EL (cell line): ENCODE measurements at places on chromosomes 16 and 17.
A peak's percentile ranks its signal among the peaks of the same experiment; 100 is the strongest.

DNA sequence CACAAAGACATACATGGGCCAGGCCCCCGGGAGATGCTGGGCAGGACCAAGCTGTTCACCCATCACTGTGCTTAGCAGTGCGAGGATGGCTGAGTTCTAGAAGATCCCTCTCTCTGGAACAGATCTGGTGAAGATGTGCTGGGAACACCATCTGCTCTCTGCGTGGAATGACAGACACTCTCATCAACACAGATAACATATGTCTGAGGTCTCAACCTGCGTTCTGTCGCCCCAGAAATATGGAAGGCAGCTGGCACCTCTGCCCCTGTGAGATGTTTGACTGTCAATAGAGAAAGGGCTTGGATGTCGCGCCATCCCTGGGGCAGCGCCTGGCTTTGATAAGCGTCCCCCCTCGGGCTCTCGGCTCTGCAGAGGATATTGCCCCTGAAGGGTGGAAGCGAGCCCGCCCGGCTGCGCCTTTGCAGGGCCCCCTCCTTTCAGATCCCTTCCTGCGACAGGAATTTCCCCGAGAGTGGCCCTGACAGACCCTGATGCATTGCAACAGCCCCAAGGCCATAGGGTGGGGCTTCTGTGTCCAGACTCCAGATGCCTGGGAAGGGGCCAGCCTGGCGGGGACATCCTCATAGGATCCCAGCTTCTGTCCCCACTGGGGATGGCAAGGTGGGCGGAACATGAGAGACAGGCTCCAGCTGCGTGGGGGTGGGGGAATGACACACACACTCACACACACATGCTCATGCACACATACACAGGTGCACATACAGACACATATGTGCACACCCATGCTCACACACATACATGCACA is 86.9 kb upstream of the ZNF469 start:
- no peak for DNase-seq

GRCh38 chr16:59021751-59022150 is 287.6 kb upstream of the GOT2 start:
- DNase-seq: peak; percentile 70

DNA sequence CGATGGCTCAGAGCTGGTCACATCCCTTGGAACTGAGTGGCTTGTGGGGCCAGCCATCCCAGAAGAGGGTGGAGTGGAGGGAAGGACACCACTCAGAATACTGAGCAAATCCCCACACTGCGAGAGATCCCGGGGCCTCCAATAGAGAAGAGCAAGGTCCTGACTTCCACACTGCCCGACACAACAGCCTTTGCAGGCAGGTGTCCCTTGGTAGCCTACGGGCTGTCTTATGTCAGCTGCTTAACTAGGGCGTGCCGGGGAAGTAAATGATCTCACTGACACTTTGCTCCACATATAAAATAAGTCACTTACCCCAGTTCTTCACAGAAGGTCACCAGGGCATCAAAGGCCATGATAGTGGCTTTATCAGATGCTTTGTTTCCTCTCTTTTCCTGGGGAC is 16.1 kb downstream of the RECQL5 start:
- no peak for DNase-seq

DNA sequence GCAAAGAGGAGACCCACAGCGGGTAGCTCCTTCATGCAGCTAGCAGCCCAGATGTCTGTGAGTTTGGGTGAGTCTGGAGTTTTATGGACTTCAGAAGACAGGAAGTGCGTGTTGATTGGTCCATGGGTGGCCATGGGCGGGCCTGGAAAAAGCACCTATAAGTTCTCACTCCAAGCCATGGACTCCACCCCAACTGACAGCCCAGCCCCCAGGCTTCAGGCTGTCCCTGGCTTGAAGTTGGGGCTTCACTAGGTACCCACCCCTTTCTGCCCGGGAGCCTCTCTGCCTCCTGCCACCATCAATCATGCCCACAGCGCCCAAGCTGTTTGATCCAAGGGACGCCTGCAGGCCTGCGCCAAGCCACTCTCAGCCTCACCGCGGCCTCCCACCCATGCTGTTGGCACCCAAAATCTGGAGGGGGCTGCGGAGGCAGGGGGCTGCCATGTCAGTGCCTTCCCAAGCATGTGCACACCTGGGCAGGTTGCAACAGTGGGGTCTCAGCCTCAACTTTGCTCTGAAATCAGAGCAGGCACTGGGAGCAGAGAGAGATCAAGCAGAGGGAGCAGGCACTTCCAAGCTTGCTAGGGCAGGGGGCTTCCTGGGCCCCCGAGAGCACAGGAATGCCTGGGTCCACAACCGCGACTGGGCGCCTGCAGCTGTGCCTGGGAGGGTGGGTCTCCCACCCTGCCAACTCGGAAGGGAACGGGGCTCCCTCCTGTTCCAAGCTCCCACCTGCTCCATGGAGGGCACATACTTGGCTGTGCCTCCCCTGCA is 1503.7 kb downstream of the CDH11 start:
- no peak for DNase-seq

DNA sequence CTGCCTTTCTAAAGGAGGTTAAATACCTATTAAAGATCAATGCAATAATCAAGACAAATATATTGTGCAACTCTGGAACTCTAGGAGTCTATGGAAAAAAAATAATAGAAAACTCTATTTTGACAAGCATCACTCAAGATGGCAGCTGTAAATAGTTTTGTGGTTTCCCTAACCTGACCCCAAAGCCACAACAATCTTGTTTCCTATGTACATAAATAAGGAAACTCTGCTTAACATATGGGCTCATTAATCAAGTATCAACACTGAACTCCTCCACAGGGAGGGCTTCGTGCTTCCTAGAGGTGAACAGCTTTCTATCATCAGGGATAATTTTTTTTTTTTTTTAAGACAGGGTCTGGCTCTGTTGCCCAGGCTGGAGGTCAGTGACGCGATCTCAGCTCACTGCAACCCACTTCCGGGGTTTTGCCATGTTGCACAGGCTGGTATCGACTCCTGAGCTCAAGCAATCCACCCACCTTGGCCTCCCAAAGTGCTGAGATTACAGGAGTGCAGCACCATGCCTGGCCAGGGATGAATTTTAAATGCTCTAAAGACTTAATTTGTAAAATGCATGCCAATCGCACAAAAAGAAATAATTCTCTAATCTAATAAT is 42.5 kb downstream of the ARHGAP17 start:
- no peak for DNase-seq

DNA sequence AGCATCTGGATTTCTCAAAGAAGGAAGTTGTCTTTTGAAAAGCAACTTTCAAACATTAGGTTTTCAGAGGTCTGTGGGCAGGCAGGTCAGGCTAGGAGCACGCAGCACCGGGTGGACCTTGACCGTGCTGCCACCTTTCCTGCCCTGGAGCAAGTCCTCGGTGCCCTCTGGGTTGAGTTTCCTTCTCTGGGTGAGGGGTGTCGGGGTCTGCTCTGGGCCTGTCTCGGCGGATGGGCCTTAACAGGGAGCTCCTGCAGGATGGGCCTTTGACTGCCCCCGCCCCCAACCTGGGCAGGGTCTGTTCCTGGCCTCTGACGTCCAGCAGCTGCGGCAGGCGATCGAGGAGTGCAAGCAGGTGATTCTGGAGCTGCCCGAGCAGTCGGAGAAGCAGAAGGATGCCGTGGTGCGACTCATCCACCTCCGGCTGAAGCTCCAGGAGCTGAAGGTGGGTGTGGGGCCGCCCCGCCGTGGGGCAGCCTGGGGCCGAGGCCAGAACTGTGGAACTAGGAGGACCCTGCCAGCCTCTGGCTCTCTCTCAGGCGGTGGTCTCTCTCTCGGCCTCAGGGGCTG is 8.7 kb downstream of the DEF8 start:
- DNase-seq: no peak

DNA sequence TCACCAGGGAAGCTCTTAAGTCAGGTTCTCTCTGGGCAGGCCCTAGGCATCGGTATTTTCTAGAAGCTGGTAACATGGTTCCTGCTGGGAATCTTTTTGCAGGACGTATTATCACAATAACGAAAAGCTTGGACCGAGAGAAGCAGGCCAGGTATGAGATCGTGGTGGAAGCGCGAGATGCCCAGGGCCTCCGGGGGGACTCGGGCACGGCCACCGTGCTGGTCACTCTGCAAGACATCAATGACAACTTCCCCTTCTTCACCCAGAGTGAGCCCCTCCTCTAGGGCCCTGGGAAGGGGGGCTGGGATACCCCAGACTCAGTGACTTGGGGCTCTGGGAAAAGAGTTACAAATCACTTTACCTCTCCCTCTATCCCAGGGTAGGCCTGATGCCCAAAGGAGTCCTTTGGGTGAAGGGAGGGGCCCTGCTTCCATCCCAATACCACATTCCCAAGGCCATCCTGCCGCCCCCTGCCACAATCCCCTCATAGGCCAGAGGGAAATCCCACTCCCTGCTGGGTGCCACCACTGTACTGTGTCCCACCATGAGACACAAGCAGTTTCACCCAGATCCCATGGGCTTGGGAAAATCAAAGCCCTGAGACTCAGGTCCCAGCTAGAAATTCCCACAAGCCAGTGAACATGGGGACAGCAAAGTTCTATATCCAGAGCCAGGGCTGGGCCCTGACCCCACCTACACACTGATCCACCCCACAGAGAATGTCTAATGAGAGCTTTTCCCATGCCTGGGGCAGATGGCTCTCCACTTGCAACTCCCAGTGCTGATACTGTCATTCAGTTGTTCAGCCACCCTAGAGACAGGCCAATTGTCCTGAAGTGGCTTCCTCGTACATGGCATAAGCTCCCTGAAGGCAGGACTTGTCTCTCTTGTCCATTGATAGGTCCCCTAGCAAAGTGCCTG is 23.0 kb downstream of the CDH5 start:
- DNase-seq: no peak

- no peak for DNase-seq
These were observed 2.0 kb downstream of the ASGR2 start for GRCh38 chr17:7112510-7113108.

GRCh38 chr17:40024901-40025300 is 9.7 kb downstream of the CSF3 start:
- peak; percentile 66 for DNase-seq

DNA sequence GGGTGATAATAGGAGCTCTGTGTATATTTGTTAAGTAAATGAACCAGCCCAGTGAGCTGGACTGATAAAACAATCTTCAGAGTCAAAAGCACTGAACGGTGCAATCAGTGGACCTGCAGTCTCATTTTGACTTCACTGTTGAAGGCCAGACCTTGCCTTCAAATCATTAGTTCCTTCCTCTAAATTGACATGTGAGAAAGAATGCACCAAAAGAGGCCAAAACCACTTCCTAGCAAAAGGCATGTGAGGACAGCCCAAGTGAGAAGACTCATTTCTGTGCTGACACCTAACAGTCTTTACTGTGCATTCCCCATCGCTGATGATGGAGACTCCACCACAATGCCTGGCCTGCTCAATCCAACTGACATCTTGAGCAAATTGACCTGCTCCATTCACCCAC is 10.6 kb downstream of the GTF3C1 start:
- no peak for DNase-seq

- DNase-seq: peak; percentile 72
These were observed 19.7 kb upstream of the SLC47A1 start for GRCh38 chr17:19513897-19514488.

- DNase-seq: no peak
These were observed 8.5 kb downstream of the ADGRG3 start for GRCh38 chr16:57676553-57677085.

GRCh38 chr16:19132255-19132654 is 18.5 kb downstream of the ITPRIPL2 start:
- no peak for DNase-seq

DNA sequence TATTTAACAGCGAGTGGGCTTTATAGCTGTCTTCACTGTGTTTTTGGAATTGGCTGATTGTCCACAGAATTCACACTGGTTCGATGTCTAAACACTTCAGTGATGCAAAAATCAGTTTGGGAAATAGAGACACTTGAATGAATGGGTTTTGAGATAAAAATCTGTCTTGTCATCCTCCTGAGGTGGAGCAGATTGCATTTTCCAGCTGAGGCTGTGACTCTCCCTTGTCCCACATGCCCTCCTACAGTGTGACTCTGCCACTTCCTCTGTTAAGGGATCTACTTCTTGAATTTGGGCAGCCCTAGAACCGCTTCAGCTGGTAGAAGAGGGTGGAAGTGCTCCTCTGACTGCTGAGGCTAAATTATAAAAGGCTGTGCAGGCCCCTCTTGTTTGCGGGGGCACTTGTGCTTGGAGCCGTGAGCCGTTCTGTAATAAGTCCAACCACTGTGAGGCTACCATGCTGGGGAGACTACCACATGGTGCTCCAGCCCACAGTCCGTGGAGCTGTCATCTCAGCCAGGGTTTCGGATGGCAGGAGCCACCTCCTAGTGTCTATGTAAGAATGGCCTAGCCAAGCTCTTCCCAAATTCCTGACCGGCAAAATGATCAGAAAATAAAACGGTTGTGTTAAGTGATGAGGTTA is 175.9 kb downstream of the SPECC1 start:
- DNase-seq: no peak

DNA sequence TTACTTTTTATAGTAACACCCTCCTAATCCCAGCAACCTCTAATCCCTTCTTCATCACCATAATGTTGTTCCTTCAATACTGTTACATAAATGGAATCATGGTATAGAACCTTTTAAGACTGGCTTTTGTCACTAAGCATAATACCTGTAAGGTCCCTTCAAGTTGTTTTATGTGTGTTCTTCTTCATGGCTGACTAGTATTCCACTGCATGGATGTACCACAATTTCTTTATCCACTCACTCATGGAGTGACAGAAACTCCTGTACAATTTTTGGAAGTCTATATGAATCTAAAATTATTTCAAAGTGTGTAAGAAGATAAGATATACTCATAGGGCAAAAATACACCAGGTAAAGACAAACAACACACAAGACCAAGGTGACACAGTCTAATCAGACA is 36.8 kb downstream of the MEAK7 start:
- no peak for DNase-seq

DNA sequence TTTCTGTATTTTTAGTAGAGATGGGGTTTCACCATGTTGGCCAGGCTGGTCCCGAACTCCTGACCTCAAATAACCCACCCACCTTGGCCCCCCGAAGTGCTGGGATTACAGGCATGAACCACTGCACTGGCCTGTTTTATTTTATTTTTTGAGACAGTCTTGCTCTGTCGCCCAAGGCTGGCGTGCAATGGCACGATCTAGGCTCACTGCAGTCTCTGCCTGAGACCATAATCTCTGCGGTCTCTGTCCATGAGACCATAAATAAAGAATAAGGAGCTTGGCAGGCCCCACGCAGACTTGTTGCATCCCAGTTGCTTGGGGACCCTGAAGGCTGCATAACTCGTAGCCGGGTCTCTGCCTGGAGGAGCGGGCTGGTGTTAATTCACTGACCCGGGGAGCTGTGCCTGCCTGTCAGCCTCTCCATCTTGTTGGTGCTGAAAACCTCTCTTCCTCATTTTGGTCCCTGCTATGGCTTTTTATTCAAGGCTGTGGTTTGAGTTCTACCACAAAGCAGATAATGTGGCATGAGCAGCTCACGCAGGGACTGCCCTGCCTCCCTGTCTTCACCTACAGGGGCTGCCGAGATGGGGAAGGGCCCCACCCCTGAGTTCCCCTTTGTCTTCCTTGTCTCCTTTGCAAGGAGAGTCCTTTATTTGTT is 82.1 kb downstream of the MSI2 start:
- no peak for DNase-seq

DNA sequence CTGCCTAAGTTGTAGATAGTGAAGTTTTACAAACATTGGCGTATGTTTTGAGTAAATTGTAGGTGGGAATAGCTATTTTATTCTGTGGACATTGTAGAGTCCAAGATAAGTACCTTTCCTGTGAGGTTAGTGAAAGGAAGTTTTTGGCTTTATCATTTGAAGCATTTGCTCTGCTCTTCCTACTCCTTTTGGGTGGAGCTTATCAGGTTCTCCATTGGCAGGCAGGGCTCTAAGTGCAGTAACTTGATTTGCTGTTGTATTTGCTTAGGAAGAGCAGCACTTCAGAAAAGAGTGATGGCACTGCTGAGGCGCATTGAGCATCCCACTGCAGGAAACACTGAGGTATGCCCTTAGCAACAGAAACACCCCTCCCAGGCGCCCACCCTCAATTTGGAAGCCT is 70.1 kb downstream of the OMG start:
- no peak for DNase-seq
